Activated CD4-positive, alpha-beta T cell treated with anti-CD3 and anti-CD28 coated beads, Interleukin-2, amount 50 U/mL, for 4 hours (primary cell): ENCODE measurements at places on chromosomes 5 and 9.

DNA sequence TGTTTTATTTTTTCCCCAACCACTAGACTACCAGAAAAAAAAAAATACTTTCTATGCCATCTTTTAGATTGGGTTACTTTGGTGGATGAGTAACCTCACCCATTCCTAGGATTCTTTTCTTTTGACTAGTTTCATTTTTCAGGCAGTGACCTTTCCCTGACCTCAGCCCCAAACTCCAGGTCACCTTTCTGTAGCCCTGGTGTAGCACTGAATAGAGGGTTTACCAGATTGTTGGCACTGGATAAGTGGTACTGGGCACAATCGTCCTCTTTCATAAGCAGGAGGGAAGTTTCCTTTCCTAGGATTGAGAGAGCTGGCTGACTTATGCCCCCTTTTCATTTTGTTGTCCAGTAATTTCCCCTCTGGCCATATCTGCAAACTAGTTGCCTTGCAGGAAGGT, 169.4 kb upstream of the TMEM161B start:
- no peak for DNase-seq

GRCh38 chr5:181243564-181244343, at the start of gene RACK1:
Gene RACK1 (minus strand): TSS chr5:181243906. CDS start chr5:181243800, 106 bp downstream.
- peak; percentile 89 for DNase-seq

DNA sequence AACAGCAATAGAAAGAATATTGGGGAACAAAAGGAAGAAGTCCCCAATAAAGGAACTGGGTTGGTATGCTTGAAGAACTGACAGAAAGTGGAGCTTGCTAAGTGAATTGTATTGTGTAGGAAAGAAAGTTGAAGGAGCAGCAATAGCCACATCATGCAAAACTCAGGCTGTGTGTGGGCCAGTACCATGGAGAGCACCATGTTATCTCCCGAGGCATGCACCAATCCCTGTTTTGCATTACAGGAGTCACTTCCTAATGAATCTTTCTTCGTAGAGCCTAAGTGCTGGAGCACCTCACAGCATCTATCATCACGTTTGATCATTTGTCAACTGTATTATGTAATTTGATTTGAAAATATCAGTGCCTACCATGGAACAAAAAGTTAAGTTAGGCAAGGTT, 137.7 kb upstream of the NMUR2 start:
- DNase-seq = no peak

DNA sequence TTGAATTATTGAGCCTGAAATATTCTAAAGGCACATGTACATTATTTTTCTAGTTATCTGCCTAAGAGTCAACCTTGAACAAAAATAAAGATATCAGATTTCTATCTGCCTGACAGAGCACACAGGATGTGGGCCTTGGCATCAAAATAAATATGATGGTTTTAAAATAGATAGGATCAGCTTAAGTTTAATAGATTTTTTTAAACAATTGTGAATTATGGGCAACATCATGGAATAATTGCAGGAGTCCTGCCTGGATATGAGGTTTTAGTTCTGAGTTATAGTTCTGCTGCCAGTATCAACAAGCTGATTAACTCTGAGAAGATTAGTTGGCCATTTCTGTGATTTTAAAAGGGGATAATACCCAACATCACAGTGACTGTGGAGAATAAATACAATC, 107.0 kb upstream of the PCA3 start:
- no peak for DNase-seq

- no peak for DNase-seq
These were observed 35.9 kb downstream of the SVEP1 start for GRCh38 chr9:110543631-110544051.
